ENCODE measurements at places on chromosomes 13 and 19.
A peak's percentile ranks its signal among the peaks of the same experiment; 100 is the strongest.

GRCh38 chr13:91045351-91046034, 302.0 kb upstream of the MIR17HG start:
- no peak overlapping the region for H3K27ac ChIP-seq
- H3K36me3 ChIP-seq: no peaks in the 10 kb centered on the region
- H3K27me3 ChIP-seq: no peaks in the 10 kb centered on the region
- no peaks in the 10 kb centered on the region for H3K4me1 ChIP-seq
- no peak for DNase-seq
- H3K4me3 ChIP-seq: no peak overlapping the region

DNA sequence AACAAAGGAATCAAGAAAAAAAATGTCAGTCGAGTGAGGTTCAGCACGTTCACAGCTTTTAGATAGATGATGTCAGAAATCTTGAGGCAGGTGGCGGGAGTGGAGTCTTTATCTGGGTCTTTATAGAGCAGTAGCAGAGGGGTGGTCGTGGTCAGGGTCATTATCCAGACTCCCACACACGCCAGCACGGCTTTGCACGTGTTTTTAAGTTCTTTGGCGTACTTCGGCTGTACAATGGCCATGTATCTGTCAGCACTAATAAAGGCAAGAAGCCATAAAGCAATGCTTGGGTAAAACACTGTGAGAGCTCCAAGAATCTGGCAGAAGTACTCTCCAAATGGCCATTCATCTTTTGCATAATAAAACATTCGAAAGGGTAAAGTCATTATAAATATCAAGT, 2.9 kb downstream of the GPR18 start:
- H3K27me3 ChIP-seq: no peaks in the 10 kb centered on the region
- no peaks in the 10 kb centered on the region for H3K36me3 ChIP-seq
- H3K4me3 ChIP-seq: no peak overlapping the region
- no peak for DNase-seq
- H3K4me1 ChIP-seq: no peaks in the 10 kb centered on the region

DNA sequence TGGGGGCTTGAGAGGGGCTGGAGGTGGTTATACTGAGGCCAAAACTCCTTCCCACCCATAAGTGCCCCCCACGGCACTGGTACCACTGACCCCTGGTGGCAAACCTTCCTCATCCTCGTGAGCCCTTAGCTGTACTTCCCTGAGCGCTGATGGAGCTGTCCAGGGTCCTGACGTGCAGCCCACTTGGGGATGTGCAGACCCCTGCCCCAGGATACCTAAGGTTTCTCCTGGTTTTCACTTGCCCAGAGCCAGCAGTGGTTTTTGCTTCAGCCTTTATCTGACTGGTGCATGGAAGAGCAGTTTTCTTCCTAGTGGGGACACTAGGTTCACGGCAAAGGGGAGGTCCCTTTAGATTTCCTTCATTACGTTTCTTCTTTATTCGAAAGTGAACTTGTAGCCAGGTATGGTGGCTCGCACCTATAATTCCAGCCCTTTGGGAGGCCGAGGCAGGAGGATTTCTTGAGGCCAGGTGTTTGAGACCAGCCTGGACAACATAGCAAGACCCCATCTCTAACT, 28.7 kb upstream of the KCTD15 start:
- no peak overlapping the region for H3K4me3 ChIP-seq
- no peak overlapping the region for H3K27ac ChIP-seq
- no peak for DNase-seq
- no peaks in the 10 kb centered on the region for H3K36me3 ChIP-seq
- H3K27me3 ChIP-seq: no peaks in the 10 kb centered on the region

DNA sequence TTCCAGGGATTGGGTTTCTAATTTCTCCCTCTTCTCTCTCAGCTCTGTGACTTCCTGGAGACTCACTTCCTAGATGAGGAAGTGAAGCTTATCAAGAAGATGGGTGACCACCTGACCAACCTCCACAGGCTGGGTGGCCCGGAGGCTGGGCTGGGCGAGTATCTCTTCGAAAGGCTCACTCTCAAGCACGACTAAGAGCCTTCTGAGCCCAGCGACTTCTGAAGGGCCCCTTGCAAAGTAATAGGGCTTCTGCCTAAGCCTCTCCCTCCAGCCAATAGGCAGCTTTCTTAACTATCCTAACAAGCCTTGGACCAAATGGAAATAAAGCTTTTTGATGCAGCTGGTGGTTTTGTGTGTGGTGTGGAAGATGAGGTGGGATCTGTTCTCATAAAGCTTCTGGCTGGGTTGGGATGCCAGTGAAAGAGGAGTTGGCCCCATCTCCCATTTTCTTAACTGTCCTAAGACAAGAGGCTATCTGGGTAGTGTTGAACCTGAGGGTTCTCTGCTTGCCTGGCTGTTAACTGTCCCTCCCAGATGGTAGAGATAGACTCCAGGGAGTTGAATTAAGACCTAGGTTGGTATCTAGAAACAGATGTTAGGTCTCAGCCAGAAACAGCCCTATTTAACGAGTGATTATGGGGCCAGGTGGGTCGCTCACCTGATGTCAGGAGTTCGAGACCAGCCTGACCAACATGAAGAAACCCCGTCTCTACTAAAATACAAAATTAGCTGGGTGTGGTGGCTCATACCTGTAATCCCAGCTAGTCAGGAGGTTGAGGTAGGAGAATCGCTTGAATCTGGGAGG, 1.6 kb downstream of the FTL start:
- no peak for DNase-seq
- peaks cover 10% of the 10 kb centered on the region for H3K4me1 ChIP-seq
- H3K27ac ChIP-seq: peak overlapping the region; percentile 87
- H3K4me3 ChIP-seq: peak overlapping the region; percentile 98
- H3K36me3 ChIP-seq: no peaks in the 10 kb centered on the region
- no peaks in the 10 kb centered on the region for H3K27me3 ChIP-seq

DNA sequence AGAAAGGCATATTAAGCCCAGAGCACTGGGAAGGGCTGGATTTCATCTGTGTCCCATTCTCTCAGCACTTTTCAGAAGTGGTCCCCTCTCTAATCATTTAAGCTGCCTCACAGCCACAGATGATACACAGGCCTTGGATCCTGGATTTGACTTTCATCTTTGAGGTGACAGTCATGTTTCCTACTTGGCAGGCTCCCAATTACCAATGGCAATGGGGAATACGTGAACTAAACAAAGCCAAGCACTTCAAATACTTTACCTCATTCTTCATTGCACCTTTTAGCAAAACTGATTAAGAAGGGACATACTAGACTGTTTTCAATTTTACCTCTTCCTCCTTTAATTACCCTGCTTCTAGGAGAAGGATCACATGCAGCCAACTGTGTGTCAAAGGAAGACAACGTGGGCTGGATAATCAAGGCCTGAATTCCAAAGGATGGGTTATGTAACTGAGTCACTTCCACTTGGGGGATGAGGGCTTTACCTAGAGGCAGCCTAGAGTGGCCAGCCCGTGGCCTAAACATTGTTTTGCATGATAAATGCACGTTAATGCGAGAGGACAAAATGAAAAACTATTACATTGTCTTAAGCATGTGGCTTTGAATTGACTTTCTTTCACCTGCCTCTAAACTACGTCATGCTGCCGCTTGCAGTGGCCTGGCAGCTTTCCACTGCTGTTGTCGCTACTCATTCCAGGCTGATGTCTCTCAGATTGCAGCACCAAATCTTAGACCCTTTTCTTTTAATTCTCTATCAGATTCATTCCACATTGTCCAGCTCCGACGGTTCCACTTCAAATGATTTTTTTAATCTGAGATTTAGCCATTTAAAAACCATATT, 95.0 kb downstream of the KCTD12 start:
- no peaks in the 10 kb centered on the region for H3K36me3 ChIP-seq
- no peak overlapping the region for H3K4me3 ChIP-seq
- no peak for DNase-seq
- H3K27me3 ChIP-seq: no peaks in the 10 kb centered on the region
- H3K27ac ChIP-seq: no peak overlapping the region
- H3K4me1 ChIP-seq: no peaks in the 10 kb centered on the region

DNA sequence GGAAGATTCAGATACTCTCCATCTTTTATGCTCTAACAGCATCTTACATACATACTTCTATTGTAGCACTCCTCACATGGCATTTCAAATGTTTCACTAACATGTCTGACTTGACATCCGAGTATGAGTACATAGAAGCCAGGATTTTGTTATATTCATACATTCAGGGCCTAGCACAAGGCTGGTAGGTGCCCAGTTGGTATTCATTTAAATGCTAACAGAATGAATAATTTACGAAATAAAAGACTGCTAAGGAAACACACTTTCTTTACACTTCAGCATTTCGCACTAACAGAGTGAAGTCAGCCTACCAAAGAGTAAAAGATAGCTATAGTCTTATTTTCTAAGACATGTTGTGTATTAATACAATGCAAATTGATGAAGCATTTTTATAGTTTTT, 67.8 kb upstream of the FBXL3 start:
- no peak for DNase-seq
- H3K4me1 ChIP-seq: no peaks in the 10 kb centered on the region
- H3K4me3 ChIP-seq: no peak overlapping the region
- H3K27me3 ChIP-seq: no peaks in the 10 kb centered on the region

GRCh38 chr19:19610376-19611202, 7.9 kb downstream of the PBX4 start:
- no peak for DNase-seq

GRCh38 chr13:60114499-60115028, 49.2 kb downstream of the DIAPH3 start:
- H3K27me3 ChIP-seq: no peaks in the 10 kb centered on the region
- no peaks in the 10 kb centered on the region for H3K36me3 ChIP-seq
- DNase-seq: no peak
- H3K4me1 ChIP-seq: no peaks in the 10 kb centered on the region
- no peak overlapping the region for H3K4me3 ChIP-seq

- H3K4me1 ChIP-seq: peaks cover 6% of the 10 kb centered on the region
- H3K4me3 ChIP-seq: no peak overlapping the region
- no peak overlapping the region for H3K27ac ChIP-seq
- no peaks in the 10 kb centered on the region for H3K36me3 ChIP-seq
- no peak for DNase-seq
These were observed 96.9 kb downstream of the TBC1D4 start for GRCh38 chr13:75384879-75385707.

DNA sequence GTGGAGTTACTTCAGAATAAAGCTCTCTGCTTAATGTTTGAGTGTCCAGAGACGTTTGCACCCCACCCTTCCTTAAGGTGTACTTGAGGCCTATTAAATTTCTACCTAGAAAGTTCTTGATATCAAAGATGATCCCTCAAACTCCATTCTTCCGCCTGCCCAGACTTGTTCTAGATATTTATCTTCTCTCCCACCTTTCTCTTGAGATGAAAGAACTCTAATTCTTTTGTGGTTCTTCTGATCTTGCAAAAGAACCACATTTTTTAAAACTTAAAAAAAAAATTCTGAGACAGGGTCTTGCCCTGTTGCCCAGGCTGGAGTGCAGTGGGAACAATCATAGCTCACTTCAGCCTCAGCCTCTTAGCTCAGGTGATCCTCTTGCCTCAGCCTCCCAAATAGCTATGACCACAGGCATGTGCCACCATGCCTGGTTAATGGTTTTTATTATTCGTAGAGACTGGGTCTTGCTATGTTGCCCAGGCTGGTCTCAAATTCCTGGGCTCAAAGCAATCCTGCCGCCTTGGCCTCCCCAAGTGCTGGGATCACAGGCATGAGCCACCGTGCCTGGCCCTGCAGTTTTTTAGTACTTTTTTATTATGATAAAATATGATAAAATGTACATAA, 94.3 kb downstream of the SIPA1L3 start:
- no peak overlapping the region for H3K4me3 ChIP-seq
- peaks cover 7% of the 10 kb centered on the region for H3K4me1 ChIP-seq
- H3K36me3 ChIP-seq: no peaks in the 10 kb centered on the region
- no peak for DNase-seq

Measured in ovary (tissue), 10 donors.